H9 (cell line): ENCODE measurements at places on chromosomes 11 and 22.

- no peak overlapping the region; the same call in 2 of the 3 replicates for H3K4me3 ChIP-seq
- peaks cover 30% of the 10 kb centered on the region for H3K36me3 ChIP-seq
- H3K4me1 ChIP-seq: no peaks in the 10 kb centered on the region; the same call in 1 of the 2 replicates
- H3K27me3 ChIP-seq: no peaks in the 10 kb centered on the region
These were observed 20.1 kb upstream of the TMEM191C start for GRCh38 chr22:21446827-21447690.

DNA sequence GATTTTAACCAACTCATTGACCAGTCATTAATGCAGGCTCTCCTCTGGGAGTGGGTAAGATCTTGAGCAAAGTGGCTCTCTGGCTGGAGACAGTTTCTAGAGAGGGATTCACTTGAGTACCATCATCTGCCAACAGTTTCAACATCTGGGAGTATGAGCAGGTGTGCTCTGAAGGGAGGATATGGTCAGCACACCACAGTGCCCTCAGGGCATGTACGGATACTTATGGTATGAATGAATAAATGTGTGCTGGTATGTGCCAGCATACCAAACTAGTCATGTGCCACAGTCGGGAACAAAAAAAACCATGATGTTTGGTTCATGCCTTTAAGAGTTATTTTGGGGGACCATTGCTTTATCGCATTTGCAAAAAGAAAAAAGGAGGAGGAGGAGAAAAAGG is 1197.5 kb upstream of the TENM4 start:
- H3K4me3 ChIP-seq: no peak overlapping the region
- no peak overlapping the region for H3K27ac ChIP-seq
- no peaks in the 10 kb centered on the region for H3K27me3 ChIP-seq
- no peaks in the 10 kb centered on the region; the same call in 2 of the 3 replicates for H3K36me3 ChIP-seq
- no peak for DNase-seq
- no peaks in the 10 kb centered on the region for H3K4me1 ChIP-seq

DNA sequence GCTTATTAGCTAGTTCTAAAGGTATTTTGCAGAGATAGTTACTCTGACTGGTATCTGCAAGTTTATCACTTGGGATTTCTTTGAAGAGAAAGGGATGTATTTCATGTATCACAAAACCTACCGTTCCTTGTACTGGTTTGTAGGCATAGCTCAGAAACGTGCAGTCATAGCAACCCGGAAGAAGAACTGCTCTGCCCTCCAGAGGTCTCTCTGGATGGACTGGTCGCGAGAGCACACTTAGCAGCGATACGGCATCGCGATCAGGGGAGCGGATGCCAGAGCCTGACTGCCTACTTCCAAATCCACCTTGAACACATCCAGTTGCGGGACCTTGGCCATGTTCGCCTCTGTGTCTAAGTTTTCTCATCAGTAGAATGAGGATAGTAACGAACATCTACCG is 143.3 kb downstream of the WNT7B start:
- no peaks in the 10 kb centered on the region for H3K4me1 ChIP-seq
- DNase-seq: no peak
- H3K27ac ChIP-seq: no peak overlapping the region

GRCh38 chr11:130890039-130890745 is 26.1 kb downstream of the SNX19 start:
- H3K36me3 ChIP-seq: peaks cover 22% of the 10 kb centered on the region
- no peaks in the 10 kb centered on the region for H3K27me3 ChIP-seq
- no peak overlapping the region for H3K27ac ChIP-seq
- no peak overlapping the region for H3K4me3 ChIP-seq

DNA sequence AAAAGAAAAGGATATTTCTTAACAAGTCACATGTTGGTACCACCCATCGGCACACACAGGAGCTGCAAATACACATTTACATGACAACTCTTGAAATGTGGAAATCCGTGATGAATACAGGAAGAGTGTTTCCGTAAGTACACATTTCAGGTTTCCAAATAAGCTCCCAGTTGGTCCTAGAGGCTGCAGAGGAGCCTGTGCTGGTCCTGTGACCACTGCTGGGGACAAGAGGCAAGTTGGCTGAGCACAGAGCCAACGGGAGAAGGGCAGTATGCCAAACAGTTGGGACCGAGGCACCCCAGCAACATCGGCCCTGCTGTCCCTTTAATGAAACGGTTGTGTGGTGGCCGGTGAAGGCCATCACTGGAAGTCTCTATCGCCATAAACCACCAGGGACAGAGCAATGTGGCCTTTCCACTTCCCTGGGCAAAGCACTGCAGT is 38.5 kb upstream of the ARFGAP3 start:
- H3K4me3 ChIP-seq: no peak overlapping the region
- H3K4me1 ChIP-seq: no peaks in the 10 kb centered on the region
- no peaks in the 10 kb centered on the region for H3K27me3 ChIP-seq
- DNase-seq: no peak
- peaks cover 8% of the 10 kb centered on the region for H3K36me3 ChIP-seq

GRCh38 chr11:18748766-18749365 is 22.9 kb upstream of the IGSF22 start:
- peaks cover 2% of the 10 kb centered on the region; the same call in 1 of the 2 replicates for H3K4me1 ChIP-seq
- no peak for DNase-seq
- H3K4me3 ChIP-seq: no peak overlapping the region

DNA sequence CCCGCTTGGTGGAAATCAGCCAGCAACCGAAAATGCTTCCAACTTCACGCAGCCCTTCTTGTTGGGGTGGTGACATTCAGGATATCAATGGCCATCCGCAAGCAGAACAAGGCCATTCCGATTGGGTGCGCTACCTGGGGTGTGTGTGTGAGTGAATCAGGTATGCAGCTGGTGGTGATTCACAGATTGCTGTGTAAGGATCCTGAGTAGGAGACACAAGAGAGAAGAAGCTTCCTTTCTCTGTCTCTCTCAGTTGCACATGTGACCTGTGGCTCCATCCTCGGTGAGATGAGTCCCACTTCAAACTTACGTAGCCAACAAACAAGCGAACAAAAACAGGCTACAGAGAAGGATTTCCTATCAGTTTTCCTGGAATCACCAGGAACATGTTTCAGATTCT is 9.6 kb upstream of the TMEM184B start:
- no peaks in the 10 kb centered on the region for H3K4me1 ChIP-seq
- H3K27ac ChIP-seq: no peak overlapping the region
- no peaks in the 10 kb centered on the region; the same call in 2 of the 3 replicates for H3K36me3 ChIP-seq
